Activated T-helper 9 cell treated with anti-CD3 and anti-CD28 coated beads, Interleukin-2, amount 50 U/mL, for 16 hours (primary cell): ENCODE measurements at places on chromosomes 2 and 18.

- no peak for DNase-seq
These were observed 30.4 kb downstream of the HDAC4 start for GRCh38 chr2:239370403-239370802.

GRCh38 chr2:69683170-69683971 is 39.8 kb upstream of the AAK1 start:
- no peak for DNase-seq

DNA sequence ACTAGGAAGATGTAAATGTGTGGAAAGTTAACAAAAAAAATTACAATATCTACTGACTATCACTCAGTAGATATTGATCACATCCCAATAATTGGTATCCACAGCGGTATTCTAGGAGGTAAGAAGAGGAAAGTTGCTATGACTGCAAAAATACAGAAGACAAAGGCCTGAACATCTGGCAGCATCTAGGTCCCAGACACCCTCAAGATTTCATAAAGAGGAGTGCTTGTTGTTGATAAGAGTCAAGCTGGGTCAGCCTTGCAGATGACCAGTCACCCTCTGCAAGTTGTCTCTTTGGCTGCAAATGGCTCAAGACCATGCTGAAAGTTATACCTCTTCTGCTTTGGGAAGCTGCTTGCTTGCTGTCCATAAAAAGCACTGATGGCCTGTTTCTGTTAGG is 228.4 kb upstream of the FBXO11 start:
- no peak for DNase-seq

DNA sequence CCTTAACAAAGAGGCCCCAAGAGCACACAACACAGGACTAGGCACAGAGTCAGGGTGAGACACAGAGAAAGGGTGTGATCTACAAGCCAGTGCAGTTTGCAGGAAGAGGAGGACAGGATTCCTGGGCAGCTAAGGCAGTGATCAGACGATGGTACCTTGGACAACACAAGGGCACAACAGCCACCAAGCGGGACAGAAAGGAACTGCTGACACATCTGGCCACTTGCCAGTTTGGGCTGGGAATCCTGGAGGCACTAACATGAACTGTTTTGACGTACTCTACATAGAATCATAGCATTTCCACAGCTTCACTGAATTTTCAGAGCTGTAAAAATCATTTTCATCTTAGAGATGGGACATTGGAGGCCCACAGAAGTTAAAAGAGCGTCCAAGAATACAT is 221.5 kb upstream of the SLC35G4 start:
- no peak for DNase-seq

DNA sequence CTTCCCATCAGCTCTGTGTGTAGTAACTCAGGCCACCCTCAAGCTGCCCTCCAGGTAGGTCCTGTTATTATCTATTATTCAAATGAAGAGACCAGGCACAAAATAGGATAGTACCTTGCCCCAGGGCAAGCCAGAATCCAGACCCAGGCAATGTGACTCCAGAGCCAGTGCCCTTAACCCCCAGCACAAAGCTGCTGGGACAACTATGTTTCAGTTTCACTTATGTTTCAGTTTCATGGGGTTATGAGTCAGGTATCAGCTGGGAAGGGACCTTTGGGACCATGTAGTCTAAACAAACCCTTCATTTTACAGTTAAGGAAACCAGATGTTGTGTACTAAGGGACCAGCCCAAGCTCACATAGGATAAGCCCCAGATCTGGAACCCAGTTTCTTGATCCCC is 10.0 kb downstream of the HK2 start:
- DNase-seq, result peak; percentile 5

- DNase-seq, result no peak
These were observed 49.6 kb upstream of the ZNF396 start for GRCh38 chr18:35426786-35427185.

- no peak for DNase-seq
These were observed 46.9 kb upstream of the NDUFV2 start for GRCh38 chr18:9055626-9056025.
